ENCODE measurements at places on chromosomes 2 and 18. TPM values are rescaled to one million over a fixed set of nuclear protein-coding genes. Genes with fewer than 3 reads are reported as not detected.

Gene TUBA3D
- not detected for total RNA-seq

Gene DNAJC27
- total RNA-seq: 3.1 TPM

Gene MOGAT1
- total RNA-seq: 4.3 TPM

GRCh38 chr18:13032173-13032572, 41.0 kb downstream of the CEP192 start:
- DNase-seq: no peak

GRCh38 chr18:10838553-10838952, 310.8 kb downstream of the PIEZO2 start:
- no peak for DNase-seq

DNA sequence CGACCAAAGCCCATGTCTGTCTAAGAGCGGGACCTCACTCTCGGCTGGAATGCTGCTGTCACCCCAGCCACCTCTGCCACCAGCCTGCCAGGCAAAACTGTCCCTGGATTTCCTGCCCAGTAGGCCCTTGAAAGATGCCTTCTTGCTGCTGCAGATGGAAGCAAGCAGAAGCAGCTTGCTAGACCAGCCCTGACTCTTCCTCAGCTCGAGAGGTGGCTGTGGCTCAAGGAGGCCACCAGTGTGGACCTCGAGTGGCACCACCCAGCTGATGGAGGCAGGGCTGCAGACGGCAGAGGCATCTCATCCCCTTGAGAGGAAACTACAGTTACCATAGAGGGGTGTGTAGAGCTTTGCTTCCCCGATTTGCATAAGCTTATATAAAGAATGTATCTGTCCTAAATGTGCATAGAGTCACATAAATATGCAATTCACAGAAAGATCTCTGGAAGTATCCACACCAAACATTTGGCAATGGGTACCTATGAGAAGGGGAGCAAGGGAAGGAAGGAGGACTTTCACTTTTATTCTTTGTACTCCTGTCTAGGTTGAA, 20.6 kb downstream of the ADCY3 start:
- DNase-seq: no peak

DNA sequence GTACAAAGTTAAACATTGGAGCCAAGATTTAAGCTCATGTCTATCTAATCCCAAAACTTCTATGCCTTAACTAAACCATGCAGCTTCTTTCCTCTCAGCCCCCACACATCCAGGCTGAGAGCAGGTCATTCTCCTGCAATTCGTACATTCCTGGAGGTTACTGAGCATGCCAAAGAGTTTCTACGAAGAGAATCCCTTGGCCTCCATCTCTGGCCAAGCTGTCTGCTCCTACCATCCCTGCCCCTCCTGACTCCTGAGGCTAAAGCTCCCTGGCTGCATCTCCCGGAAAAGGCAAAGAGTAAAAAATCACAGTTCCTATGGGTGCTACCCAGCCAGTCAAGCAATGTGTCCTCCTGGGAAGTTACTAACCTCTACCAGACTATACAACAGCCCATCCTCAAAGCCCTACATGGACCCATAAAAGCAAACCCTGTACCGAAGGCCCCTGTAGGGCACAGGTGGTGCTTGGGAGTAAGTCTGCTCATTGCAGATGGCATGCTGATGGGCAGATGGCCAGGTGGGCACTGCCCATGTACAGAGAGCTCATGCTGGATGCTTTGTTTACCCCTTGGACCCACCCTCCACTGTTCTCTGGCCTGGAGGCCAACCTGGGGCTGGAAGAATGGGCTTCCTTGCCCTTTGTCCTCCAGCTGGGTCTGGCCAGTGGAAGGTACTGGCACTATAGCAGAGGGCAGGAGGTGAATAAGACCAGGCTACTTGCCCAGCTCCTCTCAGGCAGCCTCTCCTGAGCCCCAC, 99.5 kb downstream of the TTC32 start:
- no peak for DNase-seq

GRCh38 chr2:17558053-17558452, 17.6 kb downstream of the VSNL1 start:
- no peak for DNase-seq

DNA sequence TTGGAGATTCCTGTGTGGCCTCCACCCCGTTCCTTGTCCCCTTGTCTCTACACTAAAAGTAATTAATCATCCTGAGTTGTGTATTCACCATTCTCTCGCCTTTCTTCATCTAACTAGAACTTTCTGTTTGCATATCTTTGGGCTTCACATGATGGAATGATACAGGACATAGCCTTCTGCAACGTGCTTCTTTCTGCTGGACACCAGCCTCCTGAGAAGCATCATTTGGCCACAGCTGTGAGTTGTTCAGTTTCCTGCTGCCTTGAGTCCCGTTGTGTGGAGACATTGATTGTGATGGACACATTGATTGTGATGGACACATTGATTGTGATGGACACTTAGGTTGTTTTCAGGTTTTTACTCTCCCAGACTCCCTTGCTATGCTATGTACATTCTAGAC, 139.3 kb downstream of the KCTD1 start:
- DNase-seq: no peak

DNA sequence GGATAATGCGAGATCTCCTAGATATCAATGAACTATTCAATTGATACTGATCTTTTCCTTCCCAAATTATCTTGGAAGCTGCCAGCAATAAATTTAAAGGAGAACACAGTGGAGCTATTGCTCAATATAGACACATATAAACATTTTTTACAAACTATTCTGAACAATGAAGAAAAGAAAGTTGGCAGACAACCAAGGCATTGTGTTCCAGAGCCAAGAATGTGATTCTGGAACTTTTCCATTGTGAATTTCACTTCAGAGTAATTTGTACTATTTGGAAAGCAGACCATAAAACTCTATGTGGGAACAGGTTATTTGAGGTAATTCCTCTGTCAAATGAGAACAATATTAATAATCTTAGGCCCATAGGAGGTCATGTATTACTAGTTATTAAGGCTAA, 588.2 kb downstream of the IRS1 start:
- DNase-seq: no peak

DNA sequence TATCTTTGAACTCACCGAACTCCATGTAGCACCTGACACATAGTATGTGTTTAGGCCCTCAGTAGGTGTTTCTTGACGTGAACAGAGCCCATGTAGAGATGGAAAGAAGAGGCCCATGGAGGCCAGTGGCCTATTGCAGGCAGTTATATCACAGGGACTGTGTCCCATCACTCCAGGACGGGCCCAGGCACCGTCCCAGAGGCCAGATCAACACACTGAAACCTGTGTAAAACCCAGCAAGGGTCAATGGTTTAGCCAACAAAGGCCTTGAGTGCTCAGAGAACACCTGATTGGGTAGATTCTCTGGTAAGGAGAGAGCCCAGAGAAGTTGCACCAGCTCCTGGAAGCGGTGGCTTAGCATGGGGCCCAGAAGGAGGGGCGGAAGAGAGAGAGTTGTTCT, 82.8 kb downstream of the INHBB start:
- DNase-seq: no peak

GRCh38 chr2:231185886-231186285, 12.5 kb upstream of the ARMC9 start:
- DNase-seq: no peak

DNA sequence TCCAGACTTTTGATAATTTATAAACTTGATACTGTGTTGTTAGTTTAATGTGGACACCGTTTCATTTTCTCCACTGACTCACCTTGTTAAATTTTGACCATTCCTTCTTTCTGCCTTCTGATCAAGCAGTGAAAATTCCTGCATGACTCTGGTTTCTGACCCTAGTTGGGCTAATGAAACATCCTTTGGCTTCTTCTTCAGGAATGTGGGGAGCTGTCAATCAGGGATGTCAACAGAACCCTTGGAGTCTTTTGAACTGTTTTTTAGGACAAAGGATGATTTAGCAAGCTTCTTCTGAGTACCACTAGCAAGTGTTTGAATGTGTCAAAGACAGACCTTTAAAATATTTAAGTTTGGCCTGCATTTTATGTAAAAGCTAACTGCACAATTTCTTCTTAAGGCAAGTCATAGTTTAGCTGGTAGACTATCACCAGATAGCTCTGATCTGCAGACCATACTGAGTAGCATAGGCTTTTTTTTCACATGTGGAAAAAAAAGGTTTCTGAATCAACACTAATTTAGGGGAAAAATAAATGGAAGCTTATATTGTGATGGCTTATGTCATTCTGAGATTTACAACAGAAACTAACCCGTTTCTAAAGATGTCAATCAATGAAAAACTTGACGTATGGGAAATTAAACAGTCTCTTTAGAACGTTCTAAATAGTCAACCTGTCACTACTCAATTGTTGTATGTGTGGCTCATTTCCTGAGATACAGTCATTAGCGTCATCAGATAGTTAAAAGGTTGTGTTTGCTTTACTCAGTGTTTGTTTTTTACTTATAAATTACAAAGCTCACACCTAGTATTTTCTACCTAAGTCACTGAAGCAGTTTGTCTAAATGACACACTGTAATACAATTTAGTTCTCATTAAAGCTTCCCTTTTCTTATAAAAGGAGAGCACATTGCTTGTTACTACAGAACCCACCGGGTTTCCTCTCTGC, 311.4 kb downstream of the PTPRM start:
- peak; percentile 43 for DNase-seq

DNA sequence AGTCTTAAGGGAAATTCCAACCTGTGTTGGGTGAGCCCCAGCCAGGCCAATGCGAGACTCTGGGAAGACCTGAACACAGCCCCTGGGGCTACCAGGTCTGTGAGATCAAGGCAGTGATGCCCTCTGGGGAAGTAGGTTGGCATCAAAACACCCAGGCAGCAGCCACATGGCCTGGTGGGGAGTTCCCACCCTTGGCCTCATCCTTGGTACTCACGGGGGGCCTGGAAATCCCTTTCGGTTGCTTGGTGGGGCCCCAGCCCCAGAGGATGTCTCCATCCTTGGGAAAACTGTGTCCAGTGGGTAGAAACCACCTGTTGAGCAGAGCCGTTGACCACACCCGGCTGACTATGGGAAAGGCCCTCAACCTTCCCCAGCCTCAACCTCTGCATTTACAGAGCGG, 56.0 kb upstream of the PXDN start:
- DNase-seq: no peak

- peak; percentile 52 for DNase-seq
Measured at GRCh38 chr2:36453652-36454051, 98.1 kb downstream of the CRIM1 start.

DNA sequence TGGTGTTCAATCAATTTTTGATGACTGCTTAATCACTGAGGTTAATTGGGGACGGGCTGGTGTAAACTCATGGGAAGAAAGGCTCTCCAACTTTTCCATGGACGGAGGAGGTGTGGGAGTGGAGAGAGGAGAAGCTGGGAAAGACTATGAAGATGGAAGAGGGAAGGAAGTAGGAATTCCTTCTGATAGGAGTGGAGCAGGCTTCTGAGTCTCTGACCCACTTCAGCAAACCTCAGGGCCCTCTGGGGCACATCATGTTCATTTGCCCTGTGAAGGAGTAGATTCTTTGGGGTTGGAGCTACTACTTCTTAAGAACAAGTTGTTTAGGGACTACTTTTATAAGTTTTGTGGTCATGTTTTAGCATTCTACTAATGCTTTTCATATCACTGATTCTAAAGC, 87.0 kb upstream of the MAP4K3 start:
- no peak for DNase-seq

GRCh38 chr2:100940240-100940639, 61.8 kb upstream of the RPL31 start:
- DNase-seq: no peak

- DNase-seq: no peak
Measured at GRCh38 chr2:149490296-149490695, 97.3 kb downstream of the MMADHC start.

- DNase-seq: peak; percentile 73
Measured at GRCh38 chr2:168348076-168348475, 100.7 kb upstream of the STK39 start.

- no peak for DNase-seq
Measured at GRCh38 chr2:49582946-49583345, 428.6 kb upstream of the FSHR start.

DNA sequence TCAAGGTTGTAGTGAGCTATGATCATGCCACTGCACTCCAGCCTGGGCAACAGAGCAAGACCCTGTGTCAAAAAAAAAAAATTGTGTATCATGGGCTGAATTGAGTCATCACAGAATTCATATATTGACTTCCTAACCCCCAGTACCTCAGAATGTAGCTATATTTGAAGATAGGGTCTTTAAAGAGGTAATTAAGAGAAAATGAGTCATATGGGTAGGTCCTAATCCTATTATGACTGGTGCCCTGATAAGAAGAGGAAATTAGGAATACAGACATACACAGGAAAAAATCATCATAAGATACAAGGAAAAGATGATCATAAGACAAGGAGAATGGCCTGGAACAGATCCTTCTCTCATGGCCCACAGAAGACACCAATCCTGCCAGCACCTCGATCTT, 466.4 kb upstream of the ACVR2A start:
- no peak for DNase-seq

GRCh38 chr2:23953625-23954024, 13.4 kb downstream of the UBXN2A start:
- no peak for DNase-seq

DNA sequence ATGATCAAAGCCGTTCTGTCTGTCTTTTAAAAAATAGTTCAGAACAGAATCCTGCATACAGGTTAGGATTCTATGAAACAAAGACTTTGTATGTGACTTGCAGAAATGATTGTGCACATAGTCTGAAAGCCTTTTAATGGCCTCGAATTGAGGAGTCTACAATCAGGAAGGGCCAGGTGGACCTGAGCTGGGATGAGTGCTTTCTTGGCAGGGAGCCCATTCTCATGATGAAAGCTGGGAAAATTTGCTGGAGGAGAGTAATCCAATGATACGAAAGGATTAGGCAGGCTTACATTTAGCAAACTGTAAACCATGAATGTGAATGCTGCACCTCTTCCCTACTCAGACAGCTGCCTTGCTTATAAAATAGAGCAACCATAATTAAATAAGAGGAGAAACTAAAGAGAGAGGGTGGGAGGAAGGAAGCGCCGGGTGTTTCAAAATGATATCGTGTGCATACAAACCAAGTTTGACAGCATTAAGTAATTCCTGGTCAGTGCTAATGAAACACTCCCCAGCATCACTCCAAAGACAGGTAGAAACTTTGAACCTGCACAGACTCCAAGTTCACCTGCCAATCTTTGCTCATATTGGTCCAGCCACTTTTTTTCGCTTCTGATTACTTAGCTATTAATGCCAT, 23.7 kb upstream of the CXCR4 start:
- no peak for DNase-seq

Data from HepG2 (cell line).